ENCODE measurements at places on chromosomes 1 and 21.

DNA sequence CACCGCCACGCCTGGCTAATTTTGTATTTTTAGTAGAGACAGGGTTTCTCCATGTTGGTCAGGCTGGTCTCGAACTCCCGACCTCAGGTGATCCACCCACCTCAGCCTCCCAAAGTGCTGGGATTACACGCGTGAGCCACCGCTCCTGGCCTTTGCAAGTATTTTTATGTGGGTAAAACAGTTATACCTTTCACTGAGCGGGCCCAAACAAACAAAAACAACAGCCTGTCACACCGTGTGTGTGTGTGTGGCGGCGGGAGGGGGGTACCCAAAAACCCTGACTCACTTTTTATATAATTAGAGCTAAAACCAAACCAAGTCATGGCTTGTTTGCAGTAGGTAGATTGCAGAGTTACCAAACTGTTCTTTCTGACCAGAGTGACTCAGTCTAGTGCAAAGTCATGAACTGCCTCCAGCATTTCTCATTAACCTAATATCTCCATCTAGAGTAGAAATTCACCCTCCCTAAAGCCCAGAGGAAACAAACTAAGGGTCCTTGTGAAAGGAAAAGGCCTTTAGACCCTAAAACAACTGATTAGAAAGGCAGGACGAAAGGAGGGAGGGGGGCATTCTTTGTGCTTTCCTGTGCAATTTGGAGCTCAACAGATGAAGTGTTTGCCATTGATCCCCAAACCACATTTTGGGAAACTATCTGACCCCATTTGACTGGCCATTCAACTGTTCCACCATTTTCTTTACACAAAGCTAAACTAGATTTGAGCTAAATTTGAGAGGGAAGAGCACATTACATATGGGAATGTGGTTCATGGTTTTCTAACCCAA is 181.0 kb downstream of the DHRS3 start:
- DNase-seq: no peak

DNA sequence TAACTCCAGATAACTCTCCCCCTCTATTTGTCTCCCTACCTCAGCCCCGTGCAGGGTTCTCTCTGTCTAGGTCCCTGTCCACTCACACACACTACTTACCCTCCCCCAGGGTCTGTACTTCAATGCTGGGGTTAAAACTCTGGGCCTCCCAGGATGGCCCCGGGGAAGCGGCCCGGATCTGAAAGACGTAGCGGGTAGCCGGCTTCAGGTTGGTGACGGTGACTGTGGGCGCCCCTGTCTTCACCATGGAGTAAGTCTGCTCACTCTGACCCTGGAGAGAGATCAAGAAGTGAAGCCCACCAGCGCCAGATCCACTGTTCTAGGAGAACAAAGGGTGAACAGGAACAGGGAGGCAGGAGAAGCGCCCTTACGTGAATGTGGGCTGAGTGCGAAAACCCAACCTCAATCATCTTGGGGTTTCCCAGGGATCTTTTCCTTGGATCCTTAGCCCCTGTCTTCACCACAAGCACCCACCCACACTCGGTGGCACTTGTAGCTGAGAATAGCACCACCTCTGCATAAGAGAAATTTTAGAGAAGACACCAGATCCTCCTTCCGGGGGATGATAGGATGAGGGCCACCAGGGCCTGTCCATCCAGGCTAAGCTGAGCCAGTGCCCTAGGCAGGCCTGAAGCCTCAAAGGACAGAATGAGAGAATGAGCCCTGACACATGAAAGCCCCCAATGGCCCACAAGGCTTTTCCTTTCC is 33.5 kb downstream of the EPHA10 start:
- no peak for DNase-seq

DNA sequence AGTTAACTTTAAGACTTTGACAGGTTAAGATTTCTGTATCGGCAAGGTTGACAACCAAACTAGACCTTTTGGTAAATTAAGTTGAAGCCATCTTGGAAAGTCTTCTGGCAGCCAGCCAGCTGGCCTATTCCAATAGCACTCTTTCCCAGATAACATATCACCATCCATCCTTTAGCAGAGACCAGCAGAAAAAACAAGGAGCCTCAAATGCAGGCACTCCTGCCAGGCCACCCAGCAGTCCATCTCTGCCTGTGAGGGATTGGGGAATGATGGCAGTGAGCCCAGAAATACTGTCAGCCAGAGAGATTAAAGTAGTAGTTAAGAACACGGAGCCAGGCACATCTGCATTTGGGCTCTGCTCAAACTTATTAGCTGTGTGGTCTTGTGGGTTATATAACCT is 19.4 kb downstream of the ZBTB40 start:
- DNase-seq: no peak

- DNase-seq: no peak
These were observed 150.6 kb upstream of the ZC3H12A start for GRCh38 chr1:37323486-37324377.

- no peak for DNase-seq
These were observed 33.2 kb downstream of the RGS13 start for GRCh38 chr1:192669174-192669573.

DNA sequence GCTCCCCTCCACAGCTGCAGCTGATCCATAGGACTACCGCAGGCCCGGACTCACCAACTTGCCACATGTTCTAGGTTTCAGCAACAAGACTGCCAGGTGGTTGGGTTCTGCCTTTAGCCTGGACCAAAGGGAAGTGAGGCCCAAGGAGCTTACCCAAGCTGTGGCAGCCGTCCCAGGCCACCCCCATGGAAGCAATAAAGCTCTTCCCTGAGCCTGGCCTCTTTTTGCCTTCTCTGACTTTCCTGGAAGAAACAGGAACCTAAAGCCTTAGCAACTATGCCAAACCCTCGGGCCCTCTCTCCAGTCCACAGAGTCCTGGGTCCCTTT is 2.7 kb upstream of the ARTN start:
- DNase-seq: no peak

DNA sequence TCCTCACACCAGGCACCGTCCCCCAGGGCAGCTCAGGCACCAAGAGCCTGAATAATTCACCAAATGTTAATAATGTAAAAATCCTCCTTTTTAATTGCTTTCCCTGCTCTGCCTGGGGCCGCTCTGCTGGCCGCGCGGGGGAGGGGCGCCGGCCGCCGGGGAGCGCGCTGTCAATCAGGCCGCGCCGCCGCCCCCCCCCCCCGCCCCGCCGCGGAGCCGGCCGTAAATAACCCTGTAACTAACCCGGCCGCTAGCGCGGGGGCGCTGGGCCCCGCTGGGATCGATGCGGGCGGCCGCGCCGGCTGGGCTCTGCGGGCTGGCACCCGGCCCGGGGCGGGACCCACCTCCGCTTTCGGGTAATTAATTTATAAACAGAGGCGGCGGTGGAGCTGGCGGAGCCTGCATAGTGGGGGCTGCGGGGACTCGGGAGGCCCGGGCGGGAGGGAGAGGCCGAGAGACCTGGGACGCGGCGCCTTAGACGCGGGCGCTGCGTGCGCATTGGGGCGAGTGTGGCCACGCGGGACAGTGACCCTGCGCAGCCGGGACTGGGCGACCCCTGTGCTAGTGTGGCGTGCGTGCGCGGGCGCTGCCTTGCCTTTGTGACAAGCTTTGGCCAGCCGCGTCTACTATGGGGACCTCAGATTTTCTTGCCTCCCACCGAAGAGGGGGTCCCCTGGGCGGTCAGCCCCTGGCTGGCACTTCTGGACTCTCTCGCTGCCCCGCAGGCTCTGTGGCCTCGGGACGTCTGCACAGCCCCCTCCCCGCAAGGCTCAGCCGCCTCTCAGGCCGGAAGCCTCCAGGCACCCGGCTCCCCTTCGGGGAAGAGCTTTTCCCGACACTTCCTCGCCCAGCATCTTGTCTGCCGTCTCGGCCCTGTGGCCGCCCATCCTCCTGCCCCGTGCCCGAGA is 16.6 kb downstream of the SAMD11 start:
- DNase-seq: no peak

- DNase-seq: no peak
These were observed 34.4 kb downstream of the MAP3K21 start for GRCh38 chr1:233361876-233362275.

All from iPS DF 19.7 (cell line).